ENCODE measurements at places on chromosomes 4 and X.
A peak's percentile ranks its signal among the peaks of the same experiment; 100 is the strongest.

DNA sequence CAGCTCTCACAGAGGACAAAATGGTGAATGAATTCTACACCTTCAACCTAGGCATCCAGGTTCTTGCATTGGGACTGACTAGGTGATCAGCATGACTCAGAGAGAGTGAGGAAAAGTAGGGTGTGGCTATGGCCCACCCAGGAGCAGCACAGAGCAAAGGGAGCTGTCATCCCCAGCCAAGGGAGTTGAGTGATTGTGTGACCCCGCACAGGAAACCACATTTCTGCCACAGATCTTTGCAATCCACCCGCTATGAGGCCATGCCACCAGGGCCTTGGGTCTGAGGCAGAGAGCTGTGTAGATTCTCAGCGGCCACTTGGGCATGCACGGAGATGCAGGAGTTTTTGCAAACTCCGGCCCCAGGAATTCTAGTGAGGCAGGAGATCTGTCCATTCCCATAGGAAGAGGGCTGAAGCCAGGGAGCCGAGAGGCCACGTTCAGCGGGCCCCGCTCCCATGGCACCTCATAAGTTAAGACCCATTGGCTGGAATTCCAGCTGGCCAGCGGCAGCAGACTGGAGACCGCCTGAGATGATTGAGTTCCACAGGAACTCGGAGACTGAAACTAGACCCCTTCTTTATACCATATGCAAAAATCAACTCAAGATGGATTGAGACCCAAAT, 75.9 kb downstream of the NAA11 start:
- DNase-seq = peak; percentile 46

- DNase-seq = no peak
Measured at GRCh38 chrX:17919896-17920446, 58.9 kb upstream of the RAI2 start.

DNA sequence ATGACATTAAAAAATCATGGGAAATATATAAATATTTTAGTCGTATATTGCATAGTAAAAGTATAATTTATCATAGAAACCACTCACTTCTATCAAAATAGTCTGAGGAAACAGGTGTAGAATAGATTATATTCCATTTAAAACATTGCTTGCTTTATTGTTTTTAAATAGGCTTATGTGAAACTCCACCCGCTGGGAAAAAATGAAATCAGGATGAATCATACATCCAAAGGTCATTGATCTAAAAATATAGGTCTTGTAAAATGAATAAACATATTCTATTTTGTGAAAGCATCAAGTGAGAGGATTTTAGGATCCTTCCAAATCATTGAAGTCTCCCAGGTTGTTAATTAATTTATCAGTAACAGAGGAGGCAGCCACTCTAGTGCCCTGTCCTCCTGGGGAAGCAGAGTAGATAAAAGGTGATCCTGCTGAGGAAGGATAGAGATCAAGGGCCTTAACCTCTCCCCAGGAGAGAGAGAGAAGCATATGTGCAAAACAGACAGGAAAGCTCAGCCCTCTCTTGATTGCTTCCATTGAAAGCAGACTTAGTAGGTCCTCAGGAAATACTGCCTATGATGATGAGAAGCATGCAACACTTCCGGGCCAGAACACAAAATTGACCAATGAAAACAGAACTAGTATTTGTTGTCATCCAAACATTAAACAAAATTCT, 96.8 kb upstream of the MAP9 start:
- DNase-seq = no peak

DNA sequence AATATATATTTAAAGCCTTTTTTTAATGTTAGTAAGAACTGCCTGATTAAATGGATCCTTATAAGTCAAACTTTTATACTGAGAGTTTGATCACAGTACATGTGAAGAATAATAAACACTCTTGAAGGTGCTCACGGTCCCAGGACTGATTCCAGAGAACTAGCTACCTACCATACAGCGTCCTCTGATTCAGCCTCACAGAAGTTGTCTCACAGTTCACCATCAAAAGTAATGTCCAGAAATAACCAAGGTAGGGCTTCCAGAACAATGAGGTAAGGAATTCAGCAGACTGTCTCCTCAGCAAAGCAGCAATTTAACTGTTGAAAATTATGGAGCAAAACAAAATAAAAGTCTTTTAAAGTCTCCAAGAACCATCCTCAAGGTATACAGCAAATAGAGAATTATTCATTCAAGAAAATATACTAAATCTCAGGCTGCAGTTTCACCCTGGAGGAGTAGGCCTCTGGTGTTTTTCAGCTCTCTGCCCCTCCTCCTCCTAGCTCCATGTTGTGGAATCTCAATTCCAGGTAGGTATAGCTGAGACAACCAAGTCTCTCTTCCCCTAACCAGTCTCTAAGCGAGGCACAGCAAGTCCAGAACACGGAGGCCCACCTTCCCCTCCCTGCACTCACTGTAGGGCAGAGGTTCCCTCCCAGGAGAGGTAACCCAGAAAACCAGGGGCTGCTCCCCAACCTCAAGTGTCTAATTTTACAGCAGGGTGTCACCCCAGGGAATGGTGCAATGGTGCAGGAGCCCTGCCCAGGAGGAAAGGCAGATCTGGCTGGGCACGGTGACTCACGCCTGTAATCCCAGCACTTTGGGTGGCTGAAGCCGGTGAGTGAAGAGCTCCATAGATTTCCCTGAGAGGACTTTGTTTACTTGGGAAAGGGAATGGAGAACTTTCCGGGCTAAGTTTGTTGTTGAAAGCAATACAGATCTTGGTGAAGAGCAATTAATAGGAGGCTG, 28.6 kb downstream of the FAM241A start:
- no peak for DNase-seq

DNA sequence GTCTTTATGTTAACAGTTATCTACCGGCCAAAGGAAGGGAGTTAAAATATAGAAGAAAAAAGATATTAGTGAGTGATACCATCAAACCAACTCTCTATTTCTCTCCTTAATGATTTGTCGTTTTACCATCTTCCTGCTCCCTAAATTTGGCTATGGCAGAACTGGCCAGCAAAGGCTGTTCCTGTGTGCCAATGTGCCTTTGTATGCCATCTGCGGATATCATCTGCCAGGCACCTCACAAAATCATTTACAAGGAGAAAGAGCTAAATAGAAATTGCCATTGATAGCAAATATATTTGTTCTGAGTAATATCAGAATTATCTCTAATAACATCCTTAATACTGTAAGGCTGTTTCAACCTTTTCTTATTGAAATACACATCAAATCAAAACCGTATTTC, 22.4 kb downstream of the GPM6A start:
- DNase-seq = no peak

GRCh38 chr4:8120501-8120900, 38.1 kb downstream of the ABLIM2 start:
- no peak for DNase-seq

DNA sequence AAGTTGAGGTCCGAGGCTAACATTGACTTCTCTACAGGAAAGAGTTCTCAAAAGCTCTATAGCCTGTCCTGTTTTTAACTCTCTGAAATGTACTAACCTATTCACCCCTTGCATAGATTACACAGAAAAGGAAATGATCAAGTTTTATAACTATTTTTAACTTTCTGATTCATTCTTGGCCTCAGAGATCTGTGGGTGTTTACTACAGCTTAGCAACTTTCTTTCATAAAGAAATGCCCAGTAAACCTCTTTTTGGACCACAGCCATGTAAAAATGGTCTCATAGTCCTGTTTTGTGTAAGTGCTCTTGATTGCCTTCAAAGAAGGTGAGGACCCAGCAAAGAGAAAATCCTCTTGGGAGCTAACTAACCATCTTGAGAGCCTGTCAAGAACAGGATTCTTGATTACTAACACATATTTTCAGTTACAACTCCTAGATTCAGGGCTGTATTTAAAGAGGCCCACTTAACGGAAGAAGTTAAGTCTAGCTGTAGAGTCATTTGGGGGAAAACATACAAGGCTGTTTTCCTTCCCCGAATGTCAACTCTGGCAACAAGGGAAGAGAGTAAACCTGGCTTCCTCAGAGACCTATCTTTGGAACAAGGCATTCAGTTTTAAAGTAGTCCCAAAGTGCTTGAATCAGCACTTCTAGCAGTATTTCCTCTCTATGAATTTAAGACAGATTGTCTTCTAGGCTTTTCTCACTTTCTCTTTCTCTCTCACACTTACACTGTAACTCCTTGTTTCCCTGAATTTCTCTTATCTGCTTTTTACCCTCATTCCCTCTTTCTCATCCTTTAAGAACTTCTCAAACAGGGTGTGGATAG, 78.2 kb downstream of the IL21 start:
- peak; percentile 21 for DNase-seq

GRCh38 chrX:35726176-35726575, 72.0 kb upstream of the MAGEB16 start:
- DNase-seq = no peak

DNA sequence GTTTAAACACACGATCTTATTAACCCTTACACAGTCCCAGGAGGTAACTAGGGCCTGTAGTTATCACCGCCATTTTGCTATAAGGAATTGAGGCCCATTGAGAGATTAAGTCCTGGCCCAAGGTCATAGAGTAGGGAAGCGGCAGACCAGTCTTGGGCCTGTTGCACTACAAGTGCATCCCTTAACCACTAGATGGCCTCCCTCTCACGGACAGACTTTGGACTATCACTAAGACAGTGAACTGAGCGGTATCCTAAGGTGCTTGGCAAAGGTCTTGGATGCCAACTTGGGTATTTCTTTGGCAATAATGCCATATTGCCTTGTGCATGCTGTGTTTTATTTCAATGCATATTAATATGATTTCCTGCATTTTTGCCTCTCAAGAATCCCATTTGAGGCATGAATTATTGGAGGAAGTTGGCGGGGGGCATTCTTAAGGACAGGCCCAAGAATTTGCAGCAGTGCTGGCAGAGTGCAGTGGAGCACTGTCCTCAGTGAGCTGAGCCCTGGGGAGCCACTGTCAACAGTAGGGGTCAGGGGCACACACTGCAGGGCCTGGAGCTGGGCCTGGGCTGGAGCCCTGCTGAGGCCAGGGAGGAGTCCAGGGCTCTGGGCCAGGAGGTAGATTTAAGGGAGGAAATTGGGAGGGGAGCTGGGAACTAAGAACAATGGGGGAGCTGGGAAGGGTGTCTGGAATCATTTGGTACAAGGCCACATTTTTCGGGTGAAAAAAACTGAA, 147.4 kb downstream of the SMIM20 start:
- peak; percentile 66 for DNase-seq

- no peak for DNase-seq
Measured at GRCh38 chrX:2748171-2748814, 3.5 kb upstream of the XG start.

DNA sequence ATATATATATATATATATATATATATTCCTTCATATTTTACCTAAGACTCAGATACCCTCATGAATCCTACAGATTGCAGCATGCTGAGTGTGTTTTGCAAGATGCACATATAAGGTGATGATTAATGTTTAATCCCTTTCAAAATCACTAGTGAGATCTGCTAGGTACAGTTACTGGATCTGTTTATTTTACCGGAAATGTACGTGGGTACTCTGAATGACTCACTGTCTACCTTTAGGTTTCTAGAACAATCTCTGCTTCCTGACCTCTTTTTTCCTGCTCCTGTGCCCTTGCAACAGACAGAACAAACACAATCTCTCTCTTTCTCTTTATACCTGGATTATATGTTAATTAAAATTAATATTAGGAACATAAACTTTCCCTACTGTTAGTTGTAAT, 379.6 kb downstream of the FAM133A start:
- no peak for DNase-seq

DNA sequence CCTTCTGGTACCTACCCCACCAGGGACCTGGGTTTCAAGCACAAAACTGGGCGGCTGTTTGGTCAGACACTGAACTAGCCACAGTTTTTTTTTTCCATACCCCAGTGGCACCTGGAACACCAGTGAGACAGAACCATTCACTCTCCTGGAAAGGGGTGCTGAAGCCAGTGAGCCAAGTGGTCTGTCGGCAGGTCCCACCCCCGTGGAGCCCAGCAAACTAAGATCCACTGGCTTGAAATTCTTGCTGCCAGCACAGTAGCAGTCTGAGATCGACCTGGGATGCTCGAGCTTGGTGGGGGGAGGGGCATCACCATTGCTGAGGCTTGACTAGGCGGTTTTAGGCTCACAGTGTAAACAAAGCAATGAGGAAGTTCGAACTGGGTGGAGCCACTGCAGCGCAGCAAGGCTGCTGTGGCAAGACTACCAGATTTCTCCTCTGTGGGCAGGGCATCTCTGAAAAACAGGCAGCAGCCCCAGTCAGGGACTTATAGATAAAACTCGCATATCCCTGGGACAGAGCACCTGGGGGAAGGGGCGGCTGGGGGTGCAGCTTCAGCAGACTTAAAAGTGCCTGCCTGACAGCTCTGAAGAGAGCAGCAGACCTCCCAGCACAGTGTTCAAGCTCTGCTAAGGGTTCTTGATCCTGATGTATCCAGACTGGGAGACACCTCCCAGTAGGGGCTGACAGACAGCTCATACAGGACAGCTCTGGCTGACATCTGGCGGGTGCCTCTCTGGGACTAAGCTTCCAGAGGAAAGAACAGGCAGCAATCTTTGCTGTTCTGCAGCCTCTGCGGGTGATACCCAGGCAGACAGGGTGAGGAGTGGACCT, 223.0 kb downstream of the COX18 start:
- DNase-seq = peak; percentile 71

- no peak for DNase-seq
Measured at GRCh38 chrX:78140206-78140605, 756 bp upstream of the TAF9B start.

DNA sequence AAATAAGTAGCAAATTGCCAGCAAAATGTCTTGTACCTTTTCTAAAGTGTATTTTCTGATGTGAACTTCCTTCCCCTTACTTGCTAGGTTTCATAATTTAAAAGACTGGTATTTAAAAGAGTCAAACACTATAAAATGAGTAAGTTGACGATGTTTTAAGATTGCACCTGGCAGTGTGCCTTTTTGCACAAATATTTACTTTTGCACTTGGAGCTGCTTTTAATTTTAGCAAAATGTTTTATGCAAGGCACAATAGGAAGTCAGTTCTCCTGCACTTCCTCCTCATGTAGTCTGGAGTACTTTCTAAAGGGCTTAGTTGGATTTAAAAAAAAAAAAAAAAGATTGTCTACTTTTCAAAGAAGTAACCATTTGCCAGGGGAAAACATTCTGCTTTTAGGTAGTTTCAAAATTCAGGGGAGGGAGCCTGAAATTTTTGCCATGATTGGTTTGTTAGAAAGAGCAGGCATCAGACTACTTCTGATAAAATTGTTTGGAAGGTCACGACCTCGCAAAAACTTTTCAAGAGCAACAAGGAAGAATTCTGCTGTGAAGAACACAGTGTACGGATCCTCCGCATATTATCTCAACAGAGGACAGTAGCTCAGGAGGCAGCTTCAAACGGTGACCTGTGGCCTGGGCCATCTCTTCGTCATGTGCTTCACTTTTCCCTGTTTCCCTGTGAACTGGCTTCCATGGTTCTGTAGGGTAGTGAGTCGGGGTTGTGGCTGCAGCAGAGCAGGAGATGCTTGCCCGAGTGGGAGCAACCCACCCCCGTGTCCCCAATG, 66.1 kb downstream of the CDS1 start:
- DNase-seq = peak; percentile 53

DNA sequence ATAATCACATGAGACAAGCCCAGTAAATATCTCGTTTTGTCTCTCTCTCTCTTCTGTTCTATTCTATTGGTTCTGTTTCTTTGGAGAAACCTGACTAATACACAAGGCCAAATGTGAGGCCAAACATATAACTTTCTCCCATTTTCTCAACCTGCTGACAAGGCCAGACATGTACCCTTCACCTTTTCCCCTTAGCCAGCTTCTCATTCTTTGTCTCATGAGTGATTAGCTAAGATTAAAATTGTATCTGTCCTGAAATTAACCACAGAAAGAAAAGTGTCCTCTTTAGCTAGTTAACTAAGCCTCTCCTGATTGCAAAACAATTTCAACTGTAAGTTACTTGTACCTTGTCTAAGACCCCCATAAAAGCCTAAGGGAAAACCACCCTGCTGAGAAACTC, 18.5 kb upstream of the ADGRA3 start:
- DNase-seq = no peak

- no peak for DNase-seq
Measured at GRCh38 chr4:1008840-1009541, 2.4 kb upstream of the FGFRL1 start.

Measured in MV-4-11 (cell line).